8988T (cell line): ENCODE measurements at places on chromosomes 5 and 9.
A peak's percentile ranks its signal among the peaks of the same experiment; 100 is the strongest.

DNA sequence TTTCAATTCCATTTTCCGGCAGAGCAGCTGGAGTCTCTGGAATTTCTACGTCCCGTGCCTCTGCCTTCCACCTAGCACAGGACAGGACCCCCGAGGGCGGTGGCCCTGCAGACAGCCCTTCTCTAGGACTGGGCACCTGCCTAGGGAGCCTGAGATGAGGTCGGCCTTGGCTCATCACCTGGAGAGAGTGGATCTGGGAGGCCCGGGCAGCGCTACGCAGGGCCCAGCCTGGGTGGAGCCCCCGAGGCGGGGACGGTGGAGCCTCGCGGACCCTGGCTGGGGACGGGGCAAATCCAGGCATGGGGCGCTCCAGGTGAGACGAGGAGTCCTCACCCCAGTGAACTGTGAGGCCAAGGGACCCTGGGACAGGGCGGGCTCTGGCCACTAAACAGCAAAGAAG, 114.5 kb downstream of the MTRR start:
- no peak for DNase-seq

DNA sequence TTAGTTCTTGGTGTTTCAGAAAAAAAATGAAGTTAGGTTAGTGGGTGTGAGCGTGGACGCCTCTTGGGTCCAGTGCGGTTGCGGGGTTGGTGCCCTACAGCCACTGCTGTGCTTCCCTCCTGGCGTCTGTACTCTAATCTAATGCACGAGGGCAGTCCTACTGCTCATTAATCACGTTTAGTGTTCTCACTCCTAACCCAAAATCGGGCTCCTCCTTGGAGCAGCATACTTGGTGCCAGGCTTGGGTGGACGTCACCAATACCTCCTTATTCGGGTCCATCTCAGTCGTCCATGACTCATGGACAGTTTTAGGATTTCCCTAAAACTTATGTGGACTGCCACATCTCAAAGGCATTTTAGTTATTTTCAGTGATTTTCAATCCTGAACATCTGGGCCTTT, 41.6 kb downstream of the TRIO start:
- no peak for DNase-seq

DNA sequence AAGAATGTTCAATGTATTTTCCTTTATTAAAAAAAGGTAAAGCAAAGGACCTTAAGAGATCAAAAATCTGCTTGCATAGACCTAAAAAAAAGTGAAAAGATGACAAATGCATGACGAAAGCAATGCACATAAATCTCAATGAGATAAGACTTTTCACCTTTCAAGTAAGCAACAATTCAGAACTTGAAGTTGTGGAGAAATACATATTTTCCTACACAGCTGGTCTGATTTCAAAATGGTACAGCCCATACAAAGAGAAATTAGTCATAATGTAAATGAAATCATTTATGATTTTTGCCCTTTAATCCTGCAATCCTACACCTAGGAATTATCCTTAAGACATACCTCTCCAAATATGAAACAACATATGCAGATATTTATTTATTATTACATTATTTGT, 568.0 kb downstream of the ANXA1 start:
- no peak for DNase-seq

- no peak for DNase-seq
Observed at GRCh38 chr9:129552064-129552463, 68.8 kb downstream of the C9orf50 start.

DNA sequence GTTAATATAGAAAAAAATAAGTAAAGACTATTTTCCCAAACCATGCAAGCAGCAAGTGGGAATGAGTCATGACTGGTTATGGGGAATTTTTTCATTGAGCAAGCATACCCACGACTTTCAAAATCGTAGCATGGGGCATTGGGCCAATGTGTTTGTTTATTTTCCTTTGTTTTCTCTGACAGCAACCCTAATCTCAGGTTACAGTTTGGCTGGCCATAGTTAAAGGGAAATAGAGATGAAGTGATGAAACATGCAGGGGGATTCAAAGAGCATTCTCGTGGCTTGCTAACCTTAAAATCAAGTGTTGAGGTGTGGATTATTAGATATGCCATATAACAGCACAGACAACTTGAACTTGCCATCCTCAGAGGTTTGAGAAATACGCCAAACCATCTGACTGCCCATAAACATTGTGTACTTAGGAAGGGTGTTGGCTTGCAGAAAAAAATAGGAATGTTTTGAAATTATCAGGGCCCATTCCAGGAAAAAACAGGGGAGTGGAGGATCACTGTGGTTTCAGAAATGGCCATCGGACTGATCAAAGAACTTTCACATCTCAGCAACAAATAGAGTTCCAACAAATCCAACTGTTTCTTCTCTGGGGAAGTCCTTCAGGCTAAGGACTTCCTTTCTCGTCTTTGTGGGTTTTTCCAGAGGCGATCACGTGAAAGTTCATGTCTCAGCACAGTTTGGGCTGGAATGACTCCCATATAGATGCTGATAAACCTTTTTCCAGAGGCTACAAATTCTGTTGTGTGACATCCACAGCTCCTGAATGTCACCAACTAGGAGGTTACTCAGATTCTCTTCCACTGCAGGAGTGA, 259.1 kb downstream of the SYK start:
- DNase-seq: no peak

GRCh38 chr5:25669645-25670401, 1025.0 kb upstream of the CDH10 start:
- DNase-seq: no peak

GRCh38 chr5:132098151-132098594, 24.6 kb downstream of the CSF2 start:
- DNase-seq: no peak

GRCh38 chr5:82704381-82704780, 372.8 kb downstream of the TMEM167A start:
- DNase-seq: no peak

GRCh38 chr5:30765227-30765626, 428.3 kb upstream of the CDH6 start:
- peak; percentile 21 for DNase-seq

DNA sequence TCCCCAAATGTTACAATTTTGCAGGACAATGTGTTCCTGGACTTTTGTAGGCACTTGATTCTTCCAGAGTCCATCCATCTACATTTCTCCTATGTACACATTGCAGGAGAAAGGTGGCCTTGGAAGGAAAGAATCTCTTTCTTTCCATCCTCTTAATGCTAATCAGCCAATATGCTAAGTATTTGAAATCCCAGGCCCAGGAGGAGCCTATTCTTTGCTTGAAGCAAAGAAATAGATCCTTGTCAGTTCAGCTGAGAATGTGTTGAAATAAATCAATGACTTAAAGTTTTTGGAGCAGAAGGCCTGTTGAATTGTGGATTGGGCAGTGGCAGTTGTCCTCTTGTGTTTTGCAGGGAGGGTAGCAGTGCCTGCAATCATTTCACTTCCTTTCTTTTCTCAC, 113.3 kb downstream of the PTTG1 start:
- no peak for DNase-seq

DNA sequence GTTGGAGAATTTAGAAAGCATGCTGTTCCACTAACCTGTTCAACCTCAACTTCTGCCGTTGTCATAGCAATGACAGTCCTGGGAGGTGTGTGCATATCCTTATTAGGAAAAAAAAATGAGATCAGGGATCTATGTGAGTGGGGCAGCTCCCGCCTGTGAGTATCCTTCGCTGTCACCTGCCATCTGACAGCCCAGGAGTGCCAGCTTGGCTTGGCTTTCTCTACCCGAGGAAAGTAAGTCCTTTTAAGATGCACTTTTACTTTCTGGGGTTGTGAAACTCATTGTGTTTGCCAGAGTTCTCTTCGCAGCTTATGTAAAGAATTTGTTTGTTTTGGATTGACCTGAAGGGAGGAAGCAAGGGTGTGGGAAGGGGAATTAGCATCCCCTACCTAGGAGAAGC, 21.8 kb downstream of the PCDHAC2 start:
- no peak for DNase-seq

DNA sequence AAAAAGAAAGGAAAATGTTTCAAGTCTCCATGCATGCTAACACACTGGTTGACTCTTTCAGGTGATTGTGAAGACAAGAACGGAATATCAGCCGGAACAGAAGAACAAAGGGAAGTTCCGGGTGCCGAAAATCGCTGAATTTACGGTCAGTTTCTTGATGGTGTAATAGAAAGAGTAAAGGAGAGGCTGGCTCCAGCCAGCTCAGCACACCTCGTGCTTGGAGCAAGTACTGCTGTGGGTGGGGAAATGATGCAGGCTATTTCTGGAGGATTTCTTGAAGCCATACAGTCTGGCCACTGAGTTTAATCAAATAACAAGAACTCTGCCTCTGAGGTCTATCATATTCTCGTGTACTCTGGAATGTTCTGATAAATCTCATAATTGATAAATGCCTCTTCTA, 18.7 kb downstream of the NSG2 start:
- no peak for DNase-seq

GRCh38 chr5:115393239-115393638, 96.8 kb upstream of the CCDC112 start:
- DNase-seq: no peak

GRCh38 chr5:29054694-29055093, 2016.3 kb upstream of the CDH9 start:
- DNase-seq: no peak

- DNase-seq: no peak
Observed at GRCh38 chr5:148374690-148375360, 8.9 kb upstream of the FBXO38 start.

GRCh38 chr5:16418471-16418922, 47.1 kb downstream of the ZNF622 start:
- no peak for DNase-seq

GRCh38 chr5:117731446-117731845, 1156.8 kb upstream of the SEMA6A start:
- no peak for DNase-seq

- DNase-seq: no peak
Observed at GRCh38 chr5:63240063-63240755, 661.6 kb downstream of the LRRC70 start.

DNA sequence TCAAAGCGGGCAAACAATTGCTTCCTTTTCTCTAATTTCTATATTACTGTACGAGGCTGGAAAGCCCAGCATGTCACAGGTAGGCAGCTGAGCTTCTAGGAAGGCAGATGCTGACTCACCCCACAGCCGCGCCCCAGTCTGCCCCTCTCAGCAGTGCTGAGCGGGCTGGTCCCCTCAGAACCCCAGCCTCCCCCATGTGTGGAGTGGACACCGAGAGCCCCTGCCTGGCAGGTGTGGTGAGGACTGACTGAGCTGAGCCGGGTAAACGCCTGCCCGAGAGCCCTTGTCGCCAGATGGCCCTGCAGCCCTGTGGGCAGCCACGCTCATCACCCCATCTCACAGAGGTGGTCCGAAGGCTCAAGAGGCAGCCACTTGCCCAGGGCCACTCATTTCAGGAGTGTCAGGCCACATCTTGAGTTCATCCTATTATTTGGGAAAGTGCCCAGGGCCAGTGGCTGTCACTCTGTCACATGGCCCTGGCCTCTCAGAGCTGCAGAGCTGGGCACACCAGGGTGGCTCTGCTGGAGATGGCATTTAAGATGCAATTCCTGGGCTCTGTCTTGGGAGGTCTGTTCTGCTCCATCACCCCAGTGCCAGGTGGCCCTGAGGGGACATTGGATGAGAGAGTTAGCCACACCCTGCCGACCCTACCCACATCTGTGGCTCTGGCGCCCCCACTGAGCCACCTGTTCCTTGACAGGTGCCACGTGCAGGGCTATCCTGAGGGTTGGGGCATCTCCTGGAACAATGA, 12.4 kb downstream of the CARD19 start:
- no peak for DNase-seq

DNA sequence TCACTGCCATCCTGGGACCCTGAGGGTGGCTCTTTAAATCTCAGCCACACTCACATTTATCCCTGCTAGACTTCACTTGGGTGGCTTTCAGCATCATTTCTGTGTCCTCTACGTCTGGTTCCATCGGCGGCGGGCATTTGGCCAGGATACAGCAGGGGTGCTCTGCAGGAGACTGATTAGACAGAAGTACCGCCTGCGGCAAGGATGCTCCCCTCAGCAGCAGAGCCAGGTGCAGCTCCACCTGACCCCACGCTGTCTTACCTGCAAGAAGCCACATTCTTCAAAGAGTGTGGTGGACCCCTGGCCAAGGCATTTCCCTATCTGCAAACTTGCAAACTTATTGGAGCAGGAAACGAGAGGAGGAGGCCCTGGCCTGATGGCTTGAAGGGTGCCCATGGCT, 309.8 kb upstream of the IRX4 start:
- no peak for DNase-seq

DNA sequence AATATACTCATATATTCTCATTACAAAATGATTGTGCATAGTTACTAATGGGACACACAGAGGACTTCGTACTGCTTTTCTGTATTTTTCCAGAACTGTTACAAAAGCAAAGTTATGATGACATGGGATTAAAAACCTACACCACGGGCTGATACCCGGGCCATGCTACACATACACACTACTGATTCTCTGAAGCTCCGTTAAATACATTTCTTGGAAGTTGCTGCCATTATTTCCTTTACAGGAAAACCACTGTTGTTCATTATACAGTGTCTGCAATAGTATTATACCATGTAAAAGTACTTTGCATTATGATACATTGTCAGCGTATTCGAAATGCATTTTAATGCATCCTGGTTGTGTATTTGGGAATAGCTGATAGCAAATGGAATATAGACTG, 32.5 kb downstream of the EBF1 start:
- no peak for DNase-seq

- DNase-seq: no peak
Observed at GRCh38 chr5:40399349-40399748, 280.4 kb upstream of the PTGER4 start.

GRCh38 chr5:4191041-4191440, 595.4 kb downstream of the IRX1 start:
- no peak for DNase-seq

DNA sequence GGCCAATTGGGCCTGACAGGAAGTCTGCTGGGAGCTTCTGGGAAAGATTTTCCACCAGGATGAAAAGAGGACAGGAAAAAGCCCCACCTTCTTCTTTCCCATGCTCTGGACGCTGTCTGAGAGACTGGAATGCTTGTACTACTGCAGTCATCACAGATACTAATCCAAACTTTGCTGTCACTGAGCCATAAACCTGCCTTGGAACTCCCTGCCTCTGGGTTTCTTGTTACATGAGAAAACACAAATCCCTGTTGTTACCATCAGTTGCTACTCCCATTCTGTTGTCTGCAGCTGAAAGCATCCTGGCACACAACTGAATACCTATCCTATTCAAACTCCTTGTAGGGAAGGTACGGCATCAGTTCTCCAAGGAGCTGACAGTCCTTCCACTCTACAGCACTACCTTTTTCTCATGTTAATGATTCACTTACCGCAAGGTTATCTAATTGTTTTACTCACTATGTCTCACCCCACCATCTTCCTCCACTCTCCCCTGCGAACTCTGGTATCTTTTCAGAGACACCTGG, 167.5 kb downstream of the CDK5RAP2 start:
- DNase-seq: no peak

GRCh38 chr5:167973126-167973525, 318.3 kb upstream of the WWC1 start:
- DNase-seq: no peak

- no peak for DNase-seq
Observed at GRCh38 chr5:115372146-115372545, 75.7 kb upstream of the CCDC112 start.

- DNase-seq: no peak
Observed at GRCh38 chr5:98468188-98468869, 305.1 kb upstream of the RGMB start.
